ENCODE measurements at places on chromosomes 7 and 10.
A peak's percentile ranks its signal among the peaks of the same experiment; 100 is the strongest.

DNA sequence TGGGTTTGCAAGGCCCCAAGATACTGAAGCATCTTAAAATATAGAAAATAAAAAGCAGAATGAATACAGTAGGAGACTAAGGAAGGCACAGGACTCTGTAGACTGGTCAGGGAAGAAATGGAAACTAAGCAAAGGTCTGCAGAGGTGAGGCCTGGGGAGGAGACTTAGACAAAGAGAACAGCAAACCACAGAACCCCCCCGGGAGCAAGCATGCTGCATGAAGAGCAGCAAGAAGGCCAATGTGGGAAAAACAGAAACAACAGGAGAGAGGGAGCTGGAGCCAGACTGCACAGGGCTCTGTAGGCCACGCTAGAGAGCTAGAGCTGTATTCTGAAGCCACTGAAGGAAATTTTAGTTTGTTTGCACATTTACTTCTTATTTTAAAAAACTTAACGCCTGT is 45.7 kb upstream of the ARID5B start:
- no peak for DNase-seq

DNA sequence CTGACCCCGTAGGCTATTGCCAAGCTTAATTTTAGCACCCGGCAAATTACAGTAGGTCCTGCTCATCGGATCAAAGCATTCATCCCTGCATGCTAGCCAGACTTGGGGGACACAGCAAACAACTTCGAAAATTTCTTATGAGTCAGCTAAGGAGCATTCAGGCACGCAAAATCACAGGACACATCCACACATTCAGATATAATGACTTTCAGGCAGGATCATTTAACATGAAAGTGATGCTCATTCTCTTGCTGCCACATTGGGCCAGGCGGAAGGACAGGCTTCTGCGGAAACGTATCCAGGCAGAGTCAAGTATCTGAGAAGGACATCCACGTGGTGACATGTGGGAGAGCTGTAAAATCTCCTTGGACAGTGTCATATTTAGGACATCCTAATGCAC is 474.0 kb upstream of the NRP1 start:
- no peak for DNase-seq

- DNase-seq = no peak
Measured at GRCh38 chr10:380313-380940, 245.2 kb downstream of the ZMYND11 start.

DNA sequence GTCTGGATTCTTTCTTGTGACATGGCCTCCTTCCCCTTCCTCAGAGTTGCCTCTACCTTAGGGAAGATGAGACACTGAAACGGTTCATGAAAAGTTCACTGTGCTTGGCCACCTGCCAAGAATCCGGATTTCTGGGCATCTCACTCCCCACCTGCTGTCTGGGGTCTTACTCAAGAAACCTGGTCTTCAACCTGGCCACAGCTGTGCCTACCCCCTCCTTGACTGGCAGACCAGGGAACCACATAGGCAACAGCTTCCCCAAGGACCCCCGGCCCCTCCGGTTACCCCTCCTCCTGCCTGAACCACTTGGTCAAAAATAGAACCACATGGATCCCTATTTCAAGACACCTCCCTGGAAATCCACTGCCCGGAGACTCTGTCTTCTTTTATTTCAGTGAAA is 58.7 kb upstream of the NANOS1 start:
- no peak for DNase-seq

- DNase-seq = no peak
Measured at GRCh38 chr10:86329093-86329710, 37.4 kb downstream of the GRID1 start.

DNA sequence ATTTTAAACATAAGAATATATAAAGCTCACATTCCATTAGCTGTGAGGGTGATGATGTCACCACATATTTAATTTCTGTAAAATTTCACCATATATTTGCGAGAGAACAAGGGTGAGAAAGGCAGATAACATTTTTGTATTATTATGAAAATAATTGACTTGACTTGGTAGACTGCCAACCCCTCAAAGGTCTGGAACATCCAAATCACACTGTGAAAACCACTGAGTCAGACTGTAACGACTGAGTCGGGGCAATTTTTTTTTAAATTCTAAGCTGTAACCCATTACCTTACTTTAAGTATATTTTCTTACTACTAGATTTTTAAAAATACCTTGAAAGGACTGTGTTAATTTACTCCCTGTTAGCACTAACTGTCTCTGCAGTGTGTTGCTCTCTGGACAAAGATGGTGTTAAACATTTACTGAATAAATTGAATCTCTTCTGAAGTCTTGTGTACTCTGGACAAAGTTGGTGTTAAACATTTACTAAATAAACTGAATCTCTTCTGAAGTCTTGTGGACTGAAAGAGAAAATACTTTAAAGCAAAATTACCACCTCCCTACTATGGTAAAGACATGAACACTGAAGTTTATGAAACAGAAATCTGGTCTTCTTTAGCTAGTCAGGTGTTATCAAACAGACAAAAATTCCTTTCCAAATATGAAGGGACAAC is 14.1 kb downstream of the PDZD8 start:
- no peak for DNase-seq

DNA sequence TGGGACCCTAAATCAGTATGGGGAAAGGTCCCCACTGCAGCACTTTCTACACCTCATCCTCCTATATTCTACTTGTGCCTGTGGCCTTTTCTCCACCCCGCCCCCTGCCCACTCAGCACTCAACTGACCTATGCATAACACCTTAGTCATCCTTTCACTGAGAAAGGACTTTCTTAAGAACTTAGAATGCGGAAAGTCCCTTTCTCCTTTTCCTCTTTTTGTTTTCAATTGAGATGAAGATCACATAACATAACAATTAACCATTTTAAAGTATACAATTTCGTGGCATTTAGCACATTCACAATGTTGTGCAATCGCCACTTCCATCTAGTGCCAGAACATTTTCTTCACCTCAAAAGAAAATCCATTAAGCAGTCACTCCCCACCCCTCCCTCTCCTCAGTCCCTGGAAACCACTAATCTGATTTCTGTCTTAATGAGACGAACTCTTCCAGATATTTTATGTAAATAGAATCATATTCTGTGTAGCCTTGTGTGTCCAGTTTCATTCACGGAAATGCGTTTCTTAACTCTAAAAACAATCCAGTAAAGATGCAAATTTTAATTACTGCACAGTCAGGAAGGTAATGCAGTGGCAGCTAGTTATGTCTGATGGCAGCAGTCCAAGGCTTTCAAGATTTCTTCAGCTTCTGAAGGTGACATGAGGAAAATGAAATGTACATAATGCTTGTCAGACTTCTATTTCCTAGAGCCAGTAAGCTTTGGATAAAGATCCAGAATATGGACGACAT is 41.7 kb downstream of the FAS start:
- no peak for DNase-seq

DNA sequence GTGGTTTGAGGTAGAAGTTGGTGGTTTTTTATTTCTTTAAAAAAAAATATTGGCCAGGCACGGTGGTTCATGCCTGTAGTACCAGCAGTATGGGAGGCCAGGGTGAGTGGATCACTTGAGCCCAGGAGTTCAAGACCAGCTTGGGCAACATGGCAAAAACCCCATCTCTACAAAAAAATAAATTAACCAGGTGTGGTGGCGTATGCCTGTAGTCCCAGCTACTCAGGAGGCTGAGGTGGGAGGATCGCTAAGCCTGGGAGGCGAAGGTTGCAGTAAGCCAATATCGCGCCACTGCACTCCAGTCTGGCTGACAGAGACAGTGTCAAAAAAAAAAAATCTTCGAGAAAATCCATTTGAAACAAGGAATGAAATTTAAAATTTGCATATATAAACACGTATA is 1.1 kb downstream of the IL2RA start:
- no peak for DNase-seq

- DNase-seq = no peak
Measured at GRCh38 chr7:40299097-40299496, 164.3 kb downstream of the SUGCT start.

GRCh38 chr10:108436096-108436495 is 1271.6 kb upstream of the SORCS1 start:
- DNase-seq = no peak

GRCh38 chr7:57404967-57405421 is 45.0 kb upstream of the ZNF716 start:
- no peak for DNase-seq

DNA sequence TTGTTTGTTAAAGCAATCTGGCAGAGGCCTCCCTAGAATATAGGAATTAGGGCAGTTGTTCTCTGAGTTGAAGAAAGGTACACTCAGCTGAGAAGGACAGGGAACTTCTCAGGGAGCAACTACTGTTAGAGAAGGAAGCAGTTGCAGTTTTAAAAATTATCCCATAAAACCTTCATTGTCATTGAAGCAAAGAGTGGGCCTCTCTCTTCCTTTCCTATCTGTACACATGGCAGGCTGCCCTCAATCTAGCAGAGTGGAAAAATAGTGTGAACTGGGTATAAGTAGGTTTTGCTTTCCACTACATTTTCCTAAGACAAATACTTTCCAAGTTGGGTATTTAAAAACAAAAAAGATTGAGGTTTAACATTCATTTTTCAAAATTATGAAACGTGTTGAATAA is 236.7 kb upstream of the KLF14 start:
- no peak for DNase-seq

- peak; percentile 34 for DNase-seq
Measured at GRCh38 chr10:84179059-84179710, 5.6 kb downstream of the GPR15LG start.

- no peak for DNase-seq
Measured at GRCh38 chr10:124097883-124098282, 4.5 kb upstream of the CHST15 start.

DNA sequence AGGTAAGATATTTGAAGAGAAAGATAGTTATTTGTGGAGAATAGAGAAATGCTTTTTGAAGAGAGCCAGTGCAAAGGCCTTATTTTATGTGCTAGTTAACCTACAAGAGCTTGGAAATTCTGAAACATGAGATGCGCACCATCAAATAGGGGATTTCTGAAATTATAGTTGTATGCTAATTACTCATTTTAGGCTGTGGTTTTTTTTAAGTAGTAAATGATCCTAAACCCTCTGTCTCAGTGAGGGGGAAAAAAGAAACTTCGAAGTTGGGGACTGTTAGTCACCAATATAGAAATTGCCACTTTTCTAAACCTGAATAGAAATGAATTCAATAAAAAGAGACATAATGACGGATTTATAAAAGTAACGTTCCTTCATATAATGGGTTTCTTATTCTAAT is 119.3 kb upstream of the MDFIC start:
- DNase-seq = no peak
